ENCODE measurements at places on chromosomes 12 and 14. TPM values are rescaled to one million over a fixed set of nuclear protein-coding genes. Genes with fewer than 3 reads are reported as not detected.

GRCh38 chr14:74246542-74246941 lies 7.3 kb downstream of the VSX2 start:
- no peak for DNase-seq

- no peak for DNase-seq
Measured at GRCh38 chr14:57835766-57836165, 30.1 kb downstream of the SLC35F4 start.

RASSF8 gene
- 4.4 TPM for polyA plus RNA-seq

DNA sequence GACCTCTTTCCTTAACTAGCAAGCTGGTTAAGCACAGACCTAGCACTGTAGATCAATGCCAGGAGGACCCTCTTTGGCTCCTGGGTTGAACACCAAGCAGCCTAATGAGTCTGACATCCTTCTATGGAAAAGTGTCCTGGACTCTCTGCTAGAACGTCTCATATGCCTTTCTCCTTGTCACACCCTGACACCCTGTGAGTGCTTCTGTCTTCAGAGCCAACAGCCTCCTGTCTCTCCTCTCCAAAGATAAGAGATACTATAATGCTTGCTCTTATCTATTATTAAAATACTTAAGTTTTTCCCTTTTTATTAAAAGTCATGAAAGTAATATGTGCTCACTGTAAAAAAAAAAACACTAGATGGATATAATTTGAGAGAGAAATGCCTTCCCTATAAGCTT lies 222.7 kb downstream of the FOXN3 start:
- DNase-seq = no peak

DNA sequence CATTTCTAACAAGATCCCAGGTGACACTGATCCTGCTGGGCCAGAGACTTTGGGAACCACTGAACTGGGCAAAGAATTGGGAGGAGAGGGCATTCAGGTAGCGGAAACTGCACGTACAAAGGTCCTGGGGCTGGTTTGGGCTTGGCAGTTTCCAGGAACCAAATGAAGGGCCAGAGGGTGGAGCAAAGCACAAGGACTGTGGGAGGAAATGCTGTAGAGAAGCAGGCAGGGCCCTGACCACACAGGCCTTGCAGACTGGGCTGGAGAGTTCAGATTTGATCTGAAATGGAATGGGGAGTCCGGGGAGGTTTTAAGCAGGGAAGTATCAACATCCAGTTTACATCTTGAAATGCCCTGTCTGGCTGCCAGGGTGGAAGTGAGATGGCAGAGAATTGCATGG lies 195.1 kb downstream of the PHETA1 start:
- no peak for DNase-seq
